ENCODE measurements at places on chromosomes 1 and 21.

DNA sequence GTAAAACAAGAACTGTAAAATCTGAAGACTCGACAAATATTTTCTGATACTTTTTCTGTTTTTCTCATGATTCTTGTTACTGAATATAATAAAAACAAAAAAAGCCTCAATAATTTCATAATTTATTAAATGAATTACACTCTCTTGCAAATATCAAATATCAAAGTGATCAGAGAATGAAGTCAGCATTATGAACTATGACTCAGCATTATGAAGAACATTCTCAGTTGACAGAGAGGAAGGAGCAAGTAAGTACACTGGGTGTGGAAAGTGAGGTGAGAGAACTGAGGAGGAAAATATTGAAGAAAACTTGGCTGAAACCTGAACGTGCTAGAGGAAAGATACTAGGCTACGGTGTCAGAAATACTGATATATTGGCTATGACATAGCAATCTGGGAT is 529.5 kb downstream of the KCNT2 start:
- DNase-seq, result peak; percentile 74

GRCh38 chr1:121586369-121587229 is 401.8 kb downstream of the SRGAP2C start:
- DNase-seq, result peak; percentile 37

DNA sequence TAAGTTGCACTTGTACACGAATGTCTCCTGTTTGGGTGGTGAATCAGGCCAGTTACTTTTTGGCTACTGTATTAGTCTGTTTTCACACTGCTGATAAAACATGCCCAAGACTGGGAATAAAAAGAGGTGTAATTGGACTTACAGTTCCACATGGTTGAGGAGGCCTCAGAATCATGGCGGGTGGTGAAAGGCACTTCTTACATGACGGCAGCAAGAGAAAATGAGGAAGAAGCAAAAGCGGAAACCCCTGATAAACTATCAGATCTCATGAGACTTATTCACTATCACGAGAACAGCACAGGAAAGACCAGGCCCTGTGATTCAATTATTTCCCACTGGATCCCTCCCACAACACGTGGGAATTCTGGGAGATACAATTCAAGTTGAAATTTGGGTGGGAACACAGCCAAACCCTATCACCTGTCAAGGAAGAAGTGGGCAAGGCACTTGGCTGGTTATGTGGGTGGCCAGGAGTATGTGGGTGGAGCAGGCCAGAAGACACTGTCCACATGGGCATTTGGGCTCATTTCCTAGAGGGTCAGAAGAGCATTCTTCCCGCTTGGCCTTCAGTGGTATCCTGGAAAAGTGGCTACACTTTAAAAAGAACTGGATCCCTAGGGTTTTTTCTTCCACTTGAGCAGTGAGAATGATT is 228.8 kb downstream of the HHAT start:
- DNase-seq, result peak; percentile 93

- DNase-seq, result no peak
Measured at GRCh38 chr1:197783510-197783948, 8.2 kb upstream of the DENND1B start.

DNA sequence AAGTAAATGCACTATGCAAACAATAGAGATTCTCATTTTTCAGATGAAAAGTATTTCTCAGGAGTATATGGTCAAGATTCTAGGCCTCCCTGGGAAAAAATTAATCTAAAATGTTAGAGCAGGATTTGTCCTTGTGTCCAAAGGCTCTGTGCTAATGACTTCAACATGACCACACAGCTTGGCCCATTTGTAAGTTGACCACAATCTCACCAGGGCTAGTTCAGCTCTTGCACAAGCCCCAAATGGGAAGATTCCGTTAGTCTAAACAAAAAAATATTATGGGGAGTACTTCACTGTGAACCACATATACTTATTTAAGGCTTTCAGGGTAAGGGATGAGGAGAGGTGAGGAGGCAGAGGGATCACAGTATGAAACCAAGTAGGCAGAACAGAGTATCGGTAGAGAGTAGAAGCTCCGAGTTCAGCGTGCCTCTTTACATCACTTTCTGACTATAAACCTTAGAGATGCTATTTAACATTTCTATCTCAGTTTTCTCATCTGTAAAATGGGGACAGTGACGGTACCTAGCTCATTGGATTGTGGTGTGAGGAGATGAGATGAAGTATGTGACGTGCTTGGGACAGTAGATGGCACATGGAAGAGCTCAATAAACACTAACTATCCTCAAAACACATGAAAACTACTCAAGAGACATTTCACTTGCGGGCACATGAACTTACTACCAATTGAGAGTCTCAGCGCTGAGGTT is 37.8 kb upstream of the CTTNBP2NL start:
- DNase-seq, result no peak

DNA sequence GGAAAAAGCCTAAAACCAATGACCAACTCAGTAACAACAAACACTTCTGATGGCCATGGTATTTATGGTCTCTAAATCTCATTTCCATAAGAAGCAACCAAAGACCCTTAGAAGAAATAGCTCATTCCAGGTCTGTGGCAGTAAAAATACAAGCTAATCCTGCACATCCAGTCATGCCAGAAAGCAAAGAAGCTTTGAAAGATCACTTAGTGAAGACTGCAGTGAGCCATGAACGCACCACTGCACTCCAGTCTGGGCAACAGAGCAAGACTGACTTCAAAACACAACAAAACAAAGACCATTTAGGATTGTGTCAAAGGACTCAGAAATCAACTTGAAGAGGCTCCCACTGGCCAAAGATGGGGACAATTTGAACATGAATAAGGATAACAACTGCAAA is 18.4 kb upstream of the ELK4 start:
- DNase-seq, result no peak

DNA sequence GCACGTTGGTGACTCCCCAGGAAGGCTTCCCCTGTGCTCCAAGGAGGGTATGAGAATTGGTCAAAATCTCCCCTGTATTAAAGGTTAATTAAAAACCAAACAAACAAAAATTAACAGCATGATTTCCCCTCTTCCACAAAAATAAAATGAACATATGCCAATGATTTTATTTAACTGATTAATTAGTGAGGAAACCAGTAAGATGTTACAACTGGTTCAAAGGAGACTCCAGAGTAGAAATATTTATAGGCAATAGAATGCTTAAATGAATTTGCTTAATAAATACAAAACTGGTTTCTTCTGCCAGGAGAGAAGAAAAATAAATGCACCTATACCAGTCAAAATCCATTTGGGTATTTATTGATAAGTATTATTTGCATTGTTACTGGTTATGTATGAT is 249.5 kb upstream of the DEPDC1 start:
- no peak for DNase-seq

Data from OCI-M1 (cell line).